ENCODE measurements at places on chromosomes 11 and 22. TPM values are rescaled to one million over a fixed set of nuclear protein-coding genes. Genes with fewer than 3 reads are reported as not detected.

GRCh38 chr11:119355091-119355843 lies 8.8 kb upstream of the MFRP start:
- no peak overlapping the region for H3K4me3 ChIP-seq
- H3K27ac ChIP-seq, result no peak overlapping the region
- DNase-seq, result no peak
- peaks cover 7% of the 10 kb centered on the region for H3K4me1 ChIP-seq
- H3K36me3 ChIP-seq, result no peaks in the 10 kb centered on the region
- H3K27me3 ChIP-seq, result no peaks in the 10 kb centered on the region

Gene TXN2
- total RNA-seq, result 34.5 TPM

DNA sequence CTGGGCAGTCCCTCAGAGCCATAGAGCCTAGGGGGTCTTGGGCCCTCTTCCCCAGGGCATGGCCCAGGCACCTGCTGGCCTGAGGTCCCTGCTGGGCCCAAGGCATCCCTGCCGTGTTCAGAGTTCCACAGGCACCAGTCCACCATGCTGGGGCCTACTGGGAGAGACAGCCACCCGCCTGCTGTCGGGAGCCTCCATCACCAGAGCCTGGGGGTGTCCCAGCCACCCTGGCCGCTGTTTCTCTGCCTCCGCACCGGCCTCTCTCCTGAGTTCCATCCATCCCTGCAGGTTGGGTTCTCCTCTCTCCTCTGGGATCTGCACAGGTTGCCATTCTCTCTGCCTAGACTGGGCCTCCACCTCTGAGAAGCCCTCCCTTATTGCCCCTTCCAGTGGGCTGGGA lies 68.6 kb downstream of the KCNQ1 start:
- H3K36me3 ChIP-seq, result no peaks in the 10 kb centered on the region
- no peak overlapping the region for H3K27ac ChIP-seq
- no peak for DNase-seq

GRCh38 chr11:62069986-62070919 lies 53.6 kb upstream of the INCENP start:
- H3K4me1 ChIP-seq, result no peaks in the 10 kb centered on the region
- H3K4me3 ChIP-seq, result no peak overlapping the region
- no peaks in the 10 kb centered on the region for H3K27me3 ChIP-seq
- H3K27ac ChIP-seq, result no peak overlapping the region

DNA sequence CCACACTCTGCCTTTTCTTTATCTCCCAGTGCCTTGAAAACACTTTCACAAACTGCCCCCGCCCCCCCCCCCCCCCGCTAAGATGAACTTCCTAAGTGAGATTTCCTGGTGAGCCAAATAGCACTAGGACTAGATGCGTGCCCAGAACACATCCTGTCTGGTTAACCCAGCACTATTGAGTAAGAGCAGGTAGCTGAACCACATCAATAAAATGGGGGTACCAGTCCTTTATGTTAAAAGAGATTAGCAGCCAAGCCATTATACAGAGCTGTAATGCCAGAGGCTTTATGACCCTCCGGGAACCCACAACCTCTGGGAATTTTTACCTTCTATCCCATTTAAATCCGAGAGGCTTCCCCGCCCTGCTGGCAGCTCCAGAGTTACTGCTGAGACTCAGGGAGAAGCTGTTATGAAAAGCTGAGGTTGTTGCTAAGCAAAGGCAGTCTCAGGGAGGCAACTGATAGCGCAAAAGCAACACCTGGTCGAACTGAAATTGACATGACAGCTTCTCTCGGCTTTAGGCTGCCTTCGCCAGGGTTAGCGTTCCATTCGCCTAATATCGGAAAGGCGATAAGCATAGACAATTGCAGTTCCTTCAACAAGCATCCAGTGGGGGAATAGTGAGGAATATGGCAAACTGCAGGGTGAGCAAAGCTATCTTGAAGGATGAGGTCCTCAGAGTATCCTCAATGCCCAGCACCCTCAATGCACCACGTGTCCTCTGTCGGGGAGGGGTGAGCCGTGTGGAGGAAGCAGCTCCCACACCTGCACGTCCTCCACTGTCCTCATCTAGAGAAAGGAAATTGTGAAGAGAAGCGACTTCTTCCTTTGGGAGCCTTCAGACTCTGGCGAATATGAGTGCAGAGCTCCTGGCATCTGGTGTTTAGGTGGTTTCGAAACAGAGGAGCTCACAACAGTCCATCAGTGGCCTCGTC lies 977.0 kb downstream of the NTM start:
- H3K27me3 ChIP-seq, result no peaks in the 10 kb centered on the region
- peaks cover 11% of the 10 kb centered on the region for H3K4me1 ChIP-seq
- no peak overlapping the region for H3K27ac ChIP-seq
- no peak overlapping the region for H3K4me3 ChIP-seq
- DNase-seq, result no peak
- H3K36me3 ChIP-seq, result no peaks in the 10 kb centered on the region

GRCh38 chr11:56545531-56545930 lies 2.5 kb upstream of the OR5M11 start:
- H3K36me3 ChIP-seq, result no peaks in the 10 kb centered on the region
- no peak overlapping the region for H3K27ac ChIP-seq
- no peaks in the 10 kb centered on the region for H3K27me3 ChIP-seq
- no peak for DNase-seq

Gene PRR5L
- 62.7 TPM for total RNA-seq

DNA sequence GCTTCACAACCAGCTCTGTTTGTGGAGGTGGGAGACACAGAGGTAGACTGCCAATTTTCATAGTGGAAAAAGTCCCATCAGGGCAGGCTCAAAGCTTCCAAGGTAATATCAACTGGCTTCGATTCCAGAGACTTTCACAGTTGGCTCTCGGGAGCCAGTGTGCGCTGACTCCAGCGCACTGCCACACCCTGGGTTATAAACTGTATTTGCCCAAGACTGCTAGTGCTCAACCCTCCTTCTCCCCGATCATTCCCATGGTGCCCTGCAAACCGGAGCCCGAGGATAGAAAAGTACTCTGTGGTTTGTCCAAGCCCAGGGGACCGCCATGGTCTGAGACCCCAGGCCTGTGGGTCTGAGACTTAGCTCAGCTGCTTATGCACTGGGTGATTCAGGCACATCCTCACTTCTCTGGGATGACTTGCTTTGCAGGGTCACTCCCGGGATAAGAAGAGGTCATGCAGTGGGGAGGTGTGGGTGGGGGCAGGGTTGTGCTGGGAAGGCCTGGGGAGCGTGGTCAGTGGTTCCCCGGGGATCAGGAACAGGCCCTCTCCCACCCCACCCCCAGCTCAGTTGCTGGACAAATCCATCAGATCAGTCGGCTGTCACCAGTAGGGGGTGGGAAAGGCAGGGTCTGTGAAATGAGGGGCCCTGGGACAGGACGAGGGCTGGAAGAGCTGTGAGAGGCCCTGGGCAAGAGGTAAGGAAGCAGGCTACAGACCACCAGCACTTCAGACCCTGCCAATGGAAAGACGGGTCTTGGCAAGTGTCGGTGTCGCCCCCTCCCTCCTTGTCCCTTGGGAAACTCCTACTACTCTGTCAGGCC lies 26.7 kb upstream of the PICK1 start:
- no peak overlapping the region for H3K27ac ChIP-seq
- no peaks in the 10 kb centered on the region for H3K4me1 ChIP-seq
- H3K36me3 ChIP-seq, result no peaks in the 10 kb centered on the region
- DNase-seq, result no peak
- H3K4me3 ChIP-seq, result no peak overlapping the region

Gene FLRT1
- total RNA-seq, result not detected

- H3K4me3 ChIP-seq, result no peak overlapping the region
- peaks cover 3% of the 10 kb centered on the region for H3K27me3 ChIP-seq
- H3K4me1 ChIP-seq, result no peaks in the 10 kb centered on the region
- no peak for DNase-seq
These were observed 19.3 kb upstream of the CSRP3 start for GRCh38 chr11:19220903-19221724.

DNA sequence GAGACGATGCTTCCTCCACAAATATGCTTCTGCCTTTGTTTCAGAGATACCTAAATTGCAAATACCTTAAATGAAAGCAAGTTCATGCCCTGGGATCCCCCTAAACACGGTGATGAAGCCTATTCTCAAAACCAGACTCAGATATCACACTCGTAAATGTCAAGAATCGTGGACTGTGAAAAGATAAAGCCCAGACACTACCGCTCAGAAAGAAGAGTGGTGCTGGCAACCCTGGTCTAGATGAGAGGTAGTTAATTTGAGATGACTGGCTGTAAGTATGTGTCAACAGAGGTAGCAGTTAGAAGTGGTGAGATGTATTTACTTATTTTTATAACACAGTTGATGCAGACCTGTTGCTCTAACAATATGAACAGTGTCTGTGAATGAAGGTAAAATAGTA lies 2.5 kb downstream of the OVCH2 start:
- no peaks in the 10 kb centered on the region for H3K36me3 ChIP-seq
- no peak overlapping the region for H3K4me3 ChIP-seq
- DNase-seq, result no peak
- H3K27ac ChIP-seq, result no peak overlapping the region
- H3K4me1 ChIP-seq, result no peaks in the 10 kb centered on the region

GRCh38 chr22:39528681-39529486 lies 3.7 kb downstream of the RPS19BP1 start:
- peak overlapping the region; percentile 17 for H3K4me3 ChIP-seq
- peaks cover 82% of the 10 kb centered on the region for H3K4me1 ChIP-seq
- no peaks in the 10 kb centered on the region for H3K27me3 ChIP-seq
- H3K36me3 ChIP-seq, result peaks cover 26% of the 10 kb centered on the region

DNA sequence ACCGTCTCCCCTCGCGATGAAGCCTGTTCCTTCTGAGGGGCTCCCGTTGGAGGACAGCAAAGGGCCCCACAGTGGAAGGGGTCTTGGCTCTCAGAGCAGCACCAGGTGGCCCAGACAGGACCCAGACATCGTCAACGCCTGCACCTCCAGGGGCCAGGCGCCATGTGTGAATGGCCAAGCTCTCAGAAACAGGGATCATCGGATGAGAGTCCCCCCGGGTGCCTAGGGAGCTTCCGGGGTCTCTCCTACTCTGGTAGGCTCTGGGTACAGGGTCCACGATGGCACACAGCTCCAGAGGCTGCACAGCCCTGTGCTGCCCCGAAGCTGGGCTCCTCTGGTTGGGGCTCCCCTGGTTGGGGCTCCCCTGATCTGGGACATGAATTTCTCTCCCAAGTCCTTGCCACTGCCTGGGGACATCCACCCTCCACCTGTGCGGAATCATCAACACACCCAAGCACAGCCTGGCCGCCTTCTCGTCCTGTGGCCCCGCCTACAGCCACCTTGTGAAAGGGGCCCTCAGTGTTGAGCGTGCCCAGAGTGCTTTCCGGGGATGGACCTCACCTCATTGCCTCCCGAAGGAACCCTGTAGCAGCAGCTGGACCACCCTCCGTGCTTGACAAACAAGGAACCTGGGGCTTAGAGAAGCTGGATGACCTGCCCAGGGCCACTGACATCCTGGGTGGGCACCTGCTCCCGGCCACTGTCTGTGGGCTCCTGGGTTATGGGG lies 929.0 kb downstream of the BRD1 start:
- no peaks in the 10 kb centered on the region for H3K4me1 ChIP-seq
- DNase-seq, result no peak
- no peak overlapping the region for H3K27ac ChIP-seq
- H3K27me3 ChIP-seq, result no peaks in the 10 kb centered on the region
- no peaks in the 10 kb centered on the region for H3K36me3 ChIP-seq

- DNase-seq, result no peak
- H3K36me3 ChIP-seq, result no peaks in the 10 kb centered on the region
- peaks cover 28% of the 10 kb centered on the region for H3K4me1 ChIP-seq
- no peaks in the 10 kb centered on the region for H3K27me3 ChIP-seq
These were observed 765 bp downstream of the RCOR2 start for GRCh38 chr11:63915961-63916836.

DNA sequence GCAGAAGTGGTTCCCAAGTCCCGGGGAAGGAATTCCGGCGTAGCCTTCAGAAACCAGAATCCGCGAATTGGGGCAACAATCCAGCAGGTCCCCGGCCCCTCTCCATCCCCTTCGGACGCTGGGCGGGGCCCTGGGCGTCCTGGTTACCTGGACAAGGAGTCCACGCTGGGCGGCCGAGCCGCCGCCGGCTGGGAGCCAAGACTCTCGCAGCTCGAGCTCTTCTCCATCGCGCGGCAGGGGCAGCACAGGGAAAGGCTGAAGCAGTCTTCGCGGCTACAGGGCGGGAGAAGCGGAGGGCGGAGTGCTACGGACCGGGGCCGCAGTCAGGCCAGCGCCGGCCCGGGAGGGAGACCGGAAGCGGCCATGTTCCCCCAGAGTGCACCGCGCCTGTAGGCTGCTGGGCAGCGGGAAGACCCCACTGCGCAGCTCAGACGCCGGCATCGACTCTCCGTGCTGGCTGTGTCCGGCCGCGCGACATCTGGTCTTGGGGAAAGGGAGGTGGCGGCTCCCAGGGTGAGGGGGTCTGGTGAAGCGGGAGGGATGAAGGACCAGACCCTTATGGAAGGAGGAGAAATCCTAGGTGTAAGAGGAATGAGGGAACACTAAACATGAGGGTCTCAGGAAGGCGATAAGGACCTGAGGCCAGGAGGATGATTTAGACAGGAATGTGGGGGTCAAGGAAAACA lies at the start of gene MTMR2:
Gene MTMR2, minus strand, starts transcription at position 380 of the 686 bp plus-strand sequence. Its CDS starts 153 bp downstream, at position 227.
- no peaks in the 10 kb centered on the region for H3K27me3 ChIP-seq
- H3K36me3 ChIP-seq, result no peaks in the 10 kb centered on the region
- H3K27ac ChIP-seq, result peak within 1 kb of the TSS; percentile 58
- DNase-seq, result peak; percentile 29

GRCh38 chr22:33747576-33748180 lies 172.6 kb downstream of the LARGE1 start:
- H3K4me1 ChIP-seq, result no peaks in the 10 kb centered on the region
- H3K36me3 ChIP-seq, result no peaks in the 10 kb centered on the region
- no peak overlapping the region for H3K27ac ChIP-seq
- H3K27me3 ChIP-seq, result no peaks in the 10 kb centered on the region
- no peak for DNase-seq

Gene DDX25
- total RNA-seq, result not detected

GRCh38 chr11:41003339-41004282 lies 455.8 kb downstream of the LRRC4C start:
- H3K4me1 ChIP-seq, result no peaks in the 10 kb centered on the region
- H3K36me3 ChIP-seq, result no peaks in the 10 kb centered on the region
- no peak for DNase-seq
- H3K27me3 ChIP-seq, result no peaks in the 10 kb centered on the region
- no peak overlapping the region for H3K4me3 ChIP-seq

Gene OR5F1
- total RNA-seq, result not detected
